ENCODE measurements at places on chromosomes 11 and 22.
A peak's percentile ranks its signal among the peaks of the same experiment; 100 is the strongest.

DNA sequence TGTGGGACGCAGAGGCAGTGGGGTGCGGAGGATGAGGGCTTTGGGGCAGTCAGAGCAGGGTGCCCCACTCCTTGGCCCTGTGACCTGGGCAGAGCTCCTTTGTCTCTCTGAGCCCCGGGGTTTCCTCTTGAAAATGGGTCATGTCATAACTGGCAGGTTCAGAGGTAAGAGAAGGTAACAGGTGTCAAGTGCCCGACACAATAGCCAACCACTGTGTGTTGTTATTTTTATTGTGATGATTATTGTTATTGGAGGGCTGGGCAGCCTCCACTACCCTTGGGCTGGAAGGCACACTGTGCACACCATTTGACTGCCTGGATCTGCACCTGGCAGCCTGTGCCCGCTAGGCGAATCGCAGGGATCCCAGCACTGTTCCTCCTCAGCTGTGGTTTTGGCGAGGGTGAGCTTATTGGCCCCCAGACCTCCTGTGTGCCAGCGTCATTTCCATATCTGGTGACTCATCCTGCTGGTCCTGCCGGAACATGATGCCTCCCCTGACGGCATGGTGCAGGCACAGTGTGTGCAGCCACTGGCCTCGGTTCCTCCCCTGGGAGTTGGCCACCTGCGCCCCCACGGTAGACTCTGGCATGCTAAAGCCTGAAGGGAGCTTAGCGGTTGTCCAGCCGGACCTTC is 15.4 kb upstream of the SOX10 start:
- peak; percentile 72 for DNase-seq

- DNase-seq = no peak
These were observed 86.4 kb downstream of the CDKN1C start for GRCh38 chr11:2798951-2799761.

DNA sequence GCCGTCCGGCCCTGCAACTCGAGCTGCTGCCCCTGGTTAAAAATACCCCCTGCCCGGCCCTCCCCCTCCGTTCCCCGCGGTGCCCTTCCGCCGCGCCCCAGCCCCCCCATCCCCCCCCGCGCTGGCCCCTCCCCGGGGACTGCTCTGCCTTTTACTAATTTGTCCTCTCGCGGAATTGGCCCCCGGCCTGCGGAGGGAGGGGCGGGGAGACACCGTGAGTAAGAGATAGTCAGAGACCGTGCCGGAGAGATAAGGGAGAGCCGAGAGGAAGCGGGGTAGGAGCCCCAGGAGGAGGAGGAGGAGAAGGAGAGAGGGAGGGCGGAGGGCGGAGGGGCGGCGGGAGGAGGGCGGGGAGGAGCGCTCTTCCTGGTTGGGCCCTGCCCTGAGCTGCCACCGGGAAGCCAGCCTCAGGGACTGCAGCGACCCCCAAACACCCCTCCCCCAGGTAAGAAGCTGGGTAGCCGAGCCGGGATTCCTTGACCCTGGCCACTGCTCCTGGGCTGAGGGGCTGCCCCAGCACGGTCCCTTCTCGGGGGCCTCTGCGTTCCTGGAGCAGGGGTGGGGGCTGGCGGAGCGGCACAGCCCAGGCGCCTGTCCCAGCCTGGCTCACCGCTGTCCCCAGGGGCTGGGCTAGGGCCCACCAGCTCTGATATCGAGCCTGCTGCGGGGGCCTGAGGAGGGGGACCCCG is at the start of gene CAPN1:
Gene CAPN1, plus strand, starts transcription at position 360 of the 689 bp plus-strand sequence. CDS start 774 bp downstream, outside the sequence.
- DNase-seq = peak; percentile 87

GRCh38 chr11:61601512-61601911 is 20.6 kb upstream of the SYT7 start:
- no peak for DNase-seq

- DNase-seq = no peak
These were observed 79.2 kb downstream of the STIM1 start for GRCh38 chr11:3934658-3935057.

- DNase-seq = peak; percentile 86
These were observed 15.4 kb upstream of the IFITM3 start for GRCh38 chr11:335779-336658.

GRCh38 chr11:117501237-117501898 is 173.7 kb downstream of the CEP164 start:
- no peak for DNase-seq

GRCh38 chr11:1727096-1727690 is 23.2 kb downstream of the IFITM10 start:
- no peak for DNase-seq

GRCh38 chr11:30350384-30350783 is 27.5 kb downstream of the ARL14EP start:
- no peak for DNase-seq

DNA sequence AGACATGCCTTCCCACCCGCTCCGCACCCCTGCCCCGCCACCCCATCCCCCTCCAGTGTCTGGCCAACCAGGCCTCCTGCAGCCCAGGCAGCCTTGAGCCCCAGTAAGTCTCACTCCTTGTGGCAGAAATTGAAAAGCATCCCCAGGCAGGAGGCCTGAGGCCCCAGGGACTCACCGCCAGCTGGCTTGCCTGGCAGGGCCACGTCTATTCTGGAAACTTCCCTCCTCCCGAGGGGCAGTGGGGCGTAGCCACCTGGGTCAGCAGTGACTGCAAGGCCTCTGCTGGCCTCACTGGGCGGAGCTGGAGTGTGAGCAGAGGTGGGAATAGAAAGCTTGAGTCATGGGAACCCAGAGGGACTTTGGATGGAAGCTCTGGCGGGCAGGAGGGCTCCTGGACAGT is 26.3 kb downstream of the ANO1 start:
- no peak for DNase-seq

GRCh38 chr22:19673660-19674059 is 40.6 kb upstream of the SEPTIN5 start:
- DNase-seq = no peak

DNA sequence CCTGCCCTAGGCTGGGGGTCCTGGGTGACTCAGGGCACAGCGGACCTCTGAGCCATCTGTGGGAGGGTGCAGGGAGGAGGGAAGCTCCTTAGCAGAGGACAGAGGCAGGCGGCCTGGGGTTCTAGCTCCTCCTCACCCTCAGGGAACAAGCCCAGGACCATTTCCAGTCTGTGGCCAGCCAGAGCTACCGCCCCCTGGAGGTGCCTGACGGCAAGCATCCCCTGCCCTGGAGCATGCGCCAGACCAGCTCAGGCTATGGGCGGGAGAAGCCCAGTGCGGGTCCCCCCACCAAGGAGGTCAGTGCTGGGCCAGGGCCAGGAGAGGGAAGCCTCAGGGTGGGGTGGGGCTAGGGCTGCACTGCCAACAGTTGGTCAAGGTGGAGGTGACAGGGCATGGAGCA is 26.0 kb upstream of the LRRC10B start:
- peak; percentile 27 for DNase-seq

- no peak for DNase-seq
These were observed 495.6 kb upstream of the KIRREL3 start for GRCh38 chr11:127496165-127496564.

- no peak for DNase-seq
These were observed 17.8 kb upstream of the CSNK1E start for GRCh38 chr22:38335077-38335476.

- DNase-seq = no peak
These were observed 802.3 kb downstream of the CNTN5 start for GRCh38 chr11:99822846-99823565.

- DNase-seq = no peak
These were observed 92.0 kb downstream of the TMPRSS5 start for GRCh38 chr11:113614097-113614496.

DNA sequence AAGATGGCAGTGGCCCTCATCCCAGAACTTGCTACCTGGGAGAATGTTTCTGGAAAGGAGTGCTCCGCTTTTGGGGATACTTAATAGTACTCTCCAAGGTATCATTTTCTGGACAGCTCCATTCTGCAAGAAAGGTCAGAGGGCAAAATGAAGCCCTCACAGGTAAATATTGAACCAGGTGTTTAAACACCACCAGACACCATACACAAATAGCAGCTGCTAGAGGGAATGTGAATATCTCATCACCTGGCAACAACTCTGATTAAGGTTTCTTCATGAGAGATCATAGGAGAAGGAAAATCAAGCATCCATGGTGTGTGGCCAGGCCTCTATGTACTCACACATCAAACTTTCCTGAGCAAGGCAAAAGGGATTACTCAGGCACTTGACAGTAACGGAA is 226.1 kb upstream of the FAT3 start:
- no peak for DNase-seq

- DNase-seq = no peak
These were observed 87.4 kb downstream of the DLG2 start for GRCh38 chr11:85539740-85540139.

DNA sequence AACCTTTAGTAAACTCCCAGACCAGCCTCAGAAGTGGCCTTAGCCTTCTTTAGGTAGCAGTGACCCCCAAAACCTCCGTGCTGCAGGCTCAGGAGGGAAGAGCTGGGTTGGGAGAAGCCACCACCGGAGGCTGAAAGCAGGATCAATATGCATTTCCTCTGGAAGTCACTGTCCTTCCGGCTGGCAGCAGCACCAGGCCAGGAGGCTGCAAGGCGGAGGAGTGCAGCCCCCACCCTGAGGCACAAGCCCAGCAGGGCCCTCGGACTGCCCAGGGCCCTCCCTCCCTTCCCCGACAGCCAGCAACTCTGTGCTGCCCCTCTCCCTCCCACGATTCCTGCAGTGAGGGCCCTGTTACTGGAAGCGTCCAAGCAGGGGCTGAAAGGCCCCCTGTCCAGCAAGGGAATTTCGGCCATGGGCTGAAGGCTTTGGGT is 3.2 kb upstream of the NRXN2 start:
- no peak for DNase-seq

- peak; percentile 86 for DNase-seq
These were observed 29.8 kb downstream of the SGSM3 start for GRCh38 chr22:40400159-40400558.

GRCh38 chr11:47106798-47107411 is 69.8 kb downstream of the ARFGAP2 start:
- no peak for DNase-seq

- DNase-seq = peak; percentile 71
These were observed 96.2 kb downstream of the RASSF10 start for GRCh38 chr11:13105237-13105844.

DNA sequence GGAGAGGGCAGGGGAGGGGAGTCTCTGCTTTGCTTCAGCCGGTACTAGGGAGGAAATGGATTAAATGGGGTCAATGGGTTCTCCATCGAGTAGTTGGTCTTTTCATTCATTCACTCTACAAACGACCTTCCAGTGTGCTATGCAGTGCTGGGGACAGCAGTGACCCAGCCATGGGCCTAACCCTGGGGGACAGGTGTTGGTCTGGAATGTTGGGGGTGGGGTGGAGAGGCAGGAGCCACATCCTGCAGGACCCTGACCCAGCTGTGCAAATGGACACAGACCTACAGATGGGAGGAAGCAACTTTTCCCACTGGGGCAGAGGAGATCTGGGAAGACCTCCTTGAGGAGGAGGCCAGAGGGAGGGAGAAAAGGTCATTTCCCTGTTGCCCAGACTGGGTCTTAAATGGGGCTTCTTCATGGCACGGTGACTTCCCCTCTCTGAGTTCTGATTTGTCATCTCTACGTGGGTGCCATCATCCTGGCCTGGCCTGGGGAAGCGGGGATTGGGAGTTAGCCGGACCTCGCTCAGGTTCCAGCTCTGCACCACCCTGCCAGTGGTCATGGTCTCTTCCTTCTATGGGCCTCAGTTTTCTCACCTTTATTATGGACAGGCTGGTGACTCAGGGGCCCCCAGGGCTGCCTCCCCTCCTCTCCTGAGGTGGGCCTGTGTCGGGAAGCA is 2.0 kb downstream of the CYTH4 start:
- no peak for DNase-seq

- DNase-seq = peak; percentile 56
These were observed 2.3 kb upstream of the DUSP8 start for GRCh38 chr11:1574238-1574932.

DNA sequence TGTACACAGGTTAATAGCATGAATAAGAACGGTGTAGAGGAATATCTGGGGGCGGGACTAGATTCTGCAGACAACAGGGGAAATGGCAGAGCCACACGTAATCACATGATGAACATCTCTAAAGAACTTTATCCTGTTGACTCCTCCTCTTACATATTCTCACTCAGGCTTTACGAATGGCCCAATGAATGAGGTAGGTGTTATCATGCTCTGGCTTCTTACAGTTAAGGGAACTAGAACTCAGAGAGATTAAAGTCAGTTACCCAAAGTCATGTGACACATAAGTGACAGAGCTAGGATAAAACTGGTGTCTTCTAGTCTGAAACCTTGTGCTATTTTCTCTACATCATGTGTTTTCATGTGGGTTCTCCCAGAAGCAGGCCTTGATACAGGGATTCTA is 49.0 kb upstream of the BMAL1 start:
- DNase-seq = no peak

DNA sequence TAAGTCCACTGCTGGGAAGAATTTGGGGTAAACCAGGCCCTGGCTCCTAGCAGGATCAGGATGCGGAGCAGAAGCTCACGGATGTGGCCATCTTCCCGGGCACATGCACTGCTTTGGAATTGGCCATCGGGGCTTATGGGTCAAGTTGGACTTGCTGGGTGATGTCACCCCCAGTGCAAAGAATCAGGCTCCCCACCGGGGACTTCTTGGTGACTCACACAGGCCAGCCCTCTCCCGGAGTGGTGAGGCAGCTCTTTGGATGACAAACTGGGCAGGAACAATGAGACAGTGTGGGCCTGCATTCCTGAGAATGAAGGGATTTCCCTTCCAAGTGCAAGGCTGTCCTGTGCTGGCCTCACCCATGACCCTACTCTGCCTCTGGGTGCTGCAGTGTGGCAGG is 128.8 kb upstream of the ANO1 start:
- DNase-seq = no peak

GRCh38 chr11:106748059-106748458 is 270.2 kb downstream of the GUCY1A2 start:
- no peak for DNase-seq

Measured in KBM-7 (cell line).